Activated CD8-positive, alpha-beta memory T cell treated with anti-CD3 and anti-CD28 coated beads for 1 hour (primary cell): ENCODE measurements at places on chromosomes 4 and X.

DNA sequence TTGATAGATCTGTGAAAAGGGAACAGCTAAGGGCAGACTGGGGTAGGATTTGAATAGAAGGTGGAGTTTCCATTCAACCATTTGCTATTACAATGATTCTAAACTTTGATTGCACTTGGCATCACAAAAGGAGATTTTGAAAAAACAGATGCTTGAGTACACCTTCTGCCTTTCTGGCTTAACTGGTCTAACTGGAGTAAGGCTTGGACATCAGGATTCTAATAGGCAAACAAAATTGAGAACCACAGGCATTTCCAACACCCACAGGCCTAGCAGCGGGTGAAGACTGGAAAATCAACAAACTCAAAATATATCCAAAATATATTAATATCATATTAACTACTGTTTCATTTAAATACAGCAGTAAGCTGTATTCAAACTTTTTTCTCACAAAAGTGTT, 1.9 kb upstream of the VEGFC start:
- DNase-seq: no peak

- no peak for DNase-seq
Measured at GRCh38 chr4:16450031-16450430, 223.8 kb upstream of the TAPT1 start.

- no peak for DNase-seq
Measured at GRCh38 chr4:165360041-165360695, 18.6 kb upstream of the CPE start.

DNA sequence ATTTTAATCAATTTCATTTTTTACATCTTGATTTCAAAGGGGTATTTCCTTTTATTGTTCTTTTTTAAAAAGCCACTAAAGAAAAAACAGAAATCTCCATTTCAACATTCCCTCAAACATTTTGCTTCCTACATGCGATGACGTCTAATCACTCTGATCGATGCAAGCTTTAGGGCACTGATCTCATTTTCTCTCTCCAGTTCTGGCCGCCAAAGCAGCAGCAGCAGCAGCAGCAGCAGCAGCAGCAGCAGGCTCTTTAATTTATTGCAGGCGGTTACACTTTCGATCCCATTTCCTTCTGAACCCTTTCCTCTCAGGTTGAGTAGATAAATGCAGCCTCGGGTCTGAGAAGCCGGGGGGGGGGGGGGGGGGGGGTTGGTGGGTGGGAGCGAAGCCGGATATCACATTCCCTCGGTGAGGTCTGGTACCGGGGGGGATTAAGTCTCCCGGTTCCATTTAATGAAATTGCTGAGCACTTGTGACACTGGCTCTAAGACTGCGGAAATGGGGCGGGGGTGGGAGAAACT, 3.4 kb upstream of the PCDH7 start:
- DNase-seq: no peak
